Activated naive CD4-positive, alpha-beta T cell (primary cell): ENCODE measurements at places on chromosomes 6 and 20.

GRCh38 chr6:4180652-4181255 is 45.4 kb upstream of the ECI2 start:
- DNase-seq, result no peak

- DNase-seq, result no peak
Observed at GRCh38 chr6:131756039-131756438, 45.2 kb upstream of the CTAGE9 start.

GRCh38 chr6:56821005-56821432 is 133.9 kb upstream of the BEND6 start:
- DNase-seq, result no peak

DNA sequence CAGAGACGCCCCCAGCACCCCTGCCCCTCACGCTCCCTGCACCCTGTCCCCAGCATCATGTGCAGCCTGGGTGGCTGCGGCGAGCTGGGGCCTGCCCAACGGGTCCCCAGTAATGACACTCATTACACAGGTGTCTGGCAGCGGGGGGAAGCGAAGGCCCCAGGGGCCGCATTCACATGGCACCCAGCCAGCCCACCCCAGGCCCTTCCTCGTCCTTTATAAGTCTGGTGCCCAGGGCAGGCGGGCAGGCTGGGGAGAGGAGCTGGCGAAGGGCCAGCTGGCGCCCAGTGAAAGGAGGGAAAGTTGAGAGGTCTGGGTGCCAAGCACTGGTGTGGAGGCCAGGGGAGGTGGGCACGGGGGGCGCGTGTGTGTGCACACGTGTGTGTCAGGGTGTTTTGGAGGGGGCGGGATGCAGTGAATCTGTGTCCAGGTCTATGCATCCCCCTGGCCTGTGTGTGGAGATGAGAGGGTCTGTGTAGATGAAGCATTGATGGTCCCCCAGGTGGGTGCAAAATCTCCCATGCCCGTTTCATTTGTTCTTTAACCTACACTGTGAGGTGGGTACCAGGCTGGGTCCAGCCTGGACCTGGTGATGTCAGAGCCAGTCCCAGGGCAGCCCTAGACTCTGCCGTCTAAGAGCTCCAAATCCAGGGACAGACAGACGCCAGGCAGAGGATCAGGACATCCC is 105.3 kb downstream of the CEBPB start:
- no peak for DNase-seq

DNA sequence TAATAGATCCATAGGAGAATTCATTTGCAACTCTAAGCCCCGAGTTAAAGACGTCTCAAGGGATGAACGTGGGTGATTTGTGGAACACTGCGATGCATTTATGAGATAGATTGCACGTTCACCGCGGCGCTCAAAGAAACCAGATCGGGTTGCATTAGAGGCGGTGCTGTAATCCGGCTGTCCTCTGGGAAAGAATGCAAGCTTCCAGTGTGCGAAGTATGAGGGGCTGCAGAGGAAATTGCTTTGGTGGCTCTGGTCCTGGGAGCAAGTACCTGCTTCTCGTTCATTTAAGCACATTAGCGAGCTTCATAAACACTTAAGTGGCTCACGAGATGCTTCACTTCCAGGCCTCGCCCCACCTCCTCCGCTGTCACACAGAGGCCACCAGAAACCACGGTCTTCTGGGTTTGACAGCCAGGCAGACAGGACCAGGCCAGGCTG is 182.3 kb downstream of the CDH4 start:
- no peak for DNase-seq

DNA sequence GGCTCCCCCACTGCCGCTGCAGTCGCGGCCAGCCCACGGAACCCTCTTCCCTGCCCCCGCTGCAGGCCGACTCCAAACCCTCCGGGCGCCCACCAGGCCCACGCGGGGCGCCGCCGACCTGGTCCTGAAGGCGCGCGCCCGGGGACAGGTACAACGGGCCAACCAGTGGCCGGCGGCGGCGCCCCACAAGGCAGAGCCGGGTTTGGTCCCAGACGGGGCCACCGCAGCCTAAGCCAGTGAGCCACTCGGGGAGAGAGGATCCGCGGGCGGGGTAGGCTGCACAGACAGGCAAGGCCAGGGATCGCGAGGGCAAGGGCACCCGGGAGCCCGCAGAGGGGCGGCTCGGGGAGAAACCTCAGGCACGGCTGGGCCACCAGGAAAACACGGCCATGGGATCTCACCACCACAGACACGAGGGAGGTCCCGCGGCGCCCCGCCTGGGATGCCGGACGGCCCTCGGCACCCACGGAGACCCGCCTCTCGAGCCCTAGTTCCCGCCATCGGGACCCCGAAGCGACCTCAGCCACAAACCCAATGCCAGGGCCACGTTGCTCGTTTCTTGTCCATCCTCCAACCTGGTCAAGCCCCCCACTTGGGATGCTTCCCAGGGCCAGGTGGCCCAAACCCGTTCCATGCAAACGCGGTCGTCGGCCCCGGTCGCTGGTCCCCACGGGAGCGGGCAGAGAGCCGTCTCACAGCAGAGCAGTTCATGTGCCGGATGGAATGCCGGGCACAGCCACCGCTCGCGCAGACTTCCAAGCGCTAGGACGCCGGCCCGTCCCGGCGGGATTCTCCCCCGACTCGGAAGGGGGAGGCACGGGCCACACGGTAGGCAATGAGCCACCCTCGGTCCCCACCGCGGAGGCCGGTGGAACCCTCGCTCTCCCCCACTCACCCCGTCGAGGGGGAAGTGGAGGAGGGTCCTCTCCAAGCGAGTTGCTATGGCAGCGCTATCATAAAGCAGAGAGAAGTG is 1956.6 kb upstream of the DEFB115 start:
- no peak for DNase-seq
